ENCODE measurements at places on chromosomes 7 and 10.
A peak's percentile ranks its signal among the peaks of the same experiment; 100 is the strongest.

GRCh38 chr10:81135851-81136250 lies 598.1 kb downstream of the SH2D4B start:
- DNase-seq, result no peak

GRCh38 chr10:1044964-1045363 lies 4.0 kb downstream of the IDI1 start:
- no peak for DNase-seq

DNA sequence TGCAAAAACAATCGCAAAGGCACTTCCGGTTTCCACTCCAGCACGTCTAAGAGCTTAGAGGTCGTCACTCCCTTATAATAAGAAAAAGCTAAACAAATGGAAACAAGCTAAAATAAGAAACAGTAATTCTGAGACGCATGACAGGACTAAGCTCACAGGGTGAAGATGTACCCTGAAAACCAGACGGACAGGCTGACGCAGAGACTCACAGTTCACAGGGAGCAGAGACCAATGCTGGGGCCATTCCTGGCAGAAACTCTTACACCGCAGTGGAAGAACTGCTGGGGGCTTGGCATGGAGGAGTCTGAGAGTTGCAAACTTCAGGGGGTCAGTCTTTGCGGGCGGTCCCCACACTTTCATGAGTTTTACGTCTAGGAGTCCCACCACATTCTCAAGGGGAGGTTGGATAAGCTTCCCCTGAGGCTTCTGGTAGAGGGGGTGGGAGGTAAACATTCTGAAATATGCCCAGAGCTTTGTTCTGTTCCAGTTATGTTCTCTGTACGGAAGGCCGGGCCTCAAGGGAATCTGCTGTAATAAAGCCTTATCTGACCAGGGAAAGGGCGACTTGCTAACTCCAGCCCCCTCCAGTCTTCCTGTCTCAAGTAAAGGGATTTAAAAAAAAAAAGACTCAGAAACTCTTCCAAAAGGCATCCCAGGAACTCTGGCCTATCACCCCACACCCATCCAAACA lies 47.8 kb downstream of the BRI3 start:
- DNase-seq, result no peak

DNA sequence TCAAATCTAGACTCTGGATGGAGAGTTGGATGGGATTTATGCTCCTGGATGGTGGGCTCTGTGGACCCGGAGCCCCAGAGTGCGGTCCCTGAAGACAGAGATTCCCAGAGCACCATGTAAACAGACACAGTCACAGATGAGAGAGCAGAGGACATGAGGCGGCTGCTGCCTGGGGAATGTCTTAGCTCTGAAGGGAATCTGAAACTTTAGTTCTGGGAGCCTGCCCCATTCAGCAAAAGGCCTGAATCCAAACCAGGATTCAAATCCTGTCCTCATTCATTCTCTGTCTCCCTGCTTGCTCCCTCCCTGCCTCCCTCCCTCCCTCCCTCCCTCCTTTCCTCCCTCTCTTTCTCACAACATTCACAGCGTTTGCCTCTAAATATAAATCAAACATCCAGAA lies 49.5 kb upstream of the CALD1 start:
- no peak for DNase-seq

GRCh38 chr7:127819975-127820731 lies 168.2 kb downstream of the SND1 start:
- no peak for DNase-seq

DNA sequence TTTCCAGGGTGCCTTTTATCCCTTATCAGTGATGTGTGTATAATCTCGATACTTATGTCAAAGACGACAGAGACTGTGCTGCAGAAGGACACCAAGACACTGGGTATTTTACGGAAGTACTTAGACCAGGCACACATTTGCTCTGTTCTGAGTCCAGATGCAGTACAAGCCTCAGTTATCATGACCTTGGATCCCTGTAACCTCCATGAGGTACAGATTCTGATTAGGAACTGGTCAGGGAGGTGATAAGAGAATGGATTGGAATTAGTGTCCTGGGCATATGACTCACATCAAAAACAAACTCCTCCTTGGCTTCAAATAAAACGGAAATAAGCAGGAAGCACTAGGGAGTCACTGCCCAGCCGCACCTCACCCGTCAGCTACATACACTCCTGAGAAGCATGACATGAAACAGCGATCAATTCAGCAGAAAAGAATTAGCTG lies 146.5 kb downstream of the SFMBT2 start:
- DNase-seq, result no peak

- no peak for DNase-seq
These were observed 55.9 kb upstream of the EMX2 start for GRCh38 chr10:117486606-117487005.

GRCh38 chr7:28706584-28706983 lies 251.5 kb downstream of the TRIL start:
- no peak for DNase-seq

GRCh38 chr10:31073996-31074721 lies 42.5 kb upstream of the ZNF438 start:
- no peak for DNase-seq

DNA sequence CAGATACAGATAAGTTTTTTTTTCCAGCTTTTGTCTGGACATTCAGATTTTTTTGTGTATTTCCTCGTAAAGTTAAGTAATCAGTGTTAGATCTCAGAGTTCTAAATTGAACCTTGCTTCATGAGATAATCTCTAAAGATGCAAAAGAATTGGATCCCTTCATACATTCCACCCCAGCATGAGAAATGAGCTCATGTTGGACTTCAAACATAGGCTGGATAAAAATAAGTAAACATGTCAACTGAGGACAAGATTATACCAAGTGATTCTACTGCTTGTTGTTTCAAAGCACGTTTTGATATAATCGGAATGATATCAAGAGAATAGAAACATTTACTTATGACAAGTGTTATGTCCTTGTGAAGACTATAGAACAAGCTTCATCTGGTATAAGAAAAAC lies 117.0 kb upstream of the DKK1 start:
- no peak for DNase-seq

- DNase-seq, result no peak
These were observed 144.0 kb upstream of the MKLN1 start for GRCh38 chr7:131183611-131184119.

DNA sequence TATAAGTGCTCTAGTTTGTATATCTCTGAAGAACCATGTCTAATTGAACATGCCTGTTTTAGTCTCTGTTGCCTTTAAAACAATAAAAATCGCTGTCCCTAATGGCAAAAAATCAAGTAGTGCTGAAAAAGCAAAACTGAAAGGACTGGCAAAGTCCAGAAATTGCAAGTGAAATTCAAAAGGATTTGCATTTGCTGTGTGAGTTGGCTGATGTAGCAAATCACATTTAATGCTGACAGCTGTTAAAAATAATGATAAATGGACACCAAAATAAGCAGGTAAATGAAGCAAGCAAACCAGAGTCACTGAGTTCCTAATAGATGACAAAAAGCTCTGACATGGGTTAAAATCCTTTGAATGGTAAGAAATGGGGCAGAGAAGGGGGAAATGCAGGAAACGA lies 874.1 kb downstream of the GRM8 start:
- DNase-seq, result no peak

GRCh38 chr10:33274096-33274785 lies 60.2 kb downstream of the NRP1 start:
- peak; percentile 2 for DNase-seq

GRCh38 chr7:151122276-151122675 lies 36.0 kb downstream of the AGAP3 start:
- no peak for DNase-seq

GRCh38 chr10:83476211-83476610 lies 663.1 kb upstream of the GHITM start:
- no peak for DNase-seq

DNA sequence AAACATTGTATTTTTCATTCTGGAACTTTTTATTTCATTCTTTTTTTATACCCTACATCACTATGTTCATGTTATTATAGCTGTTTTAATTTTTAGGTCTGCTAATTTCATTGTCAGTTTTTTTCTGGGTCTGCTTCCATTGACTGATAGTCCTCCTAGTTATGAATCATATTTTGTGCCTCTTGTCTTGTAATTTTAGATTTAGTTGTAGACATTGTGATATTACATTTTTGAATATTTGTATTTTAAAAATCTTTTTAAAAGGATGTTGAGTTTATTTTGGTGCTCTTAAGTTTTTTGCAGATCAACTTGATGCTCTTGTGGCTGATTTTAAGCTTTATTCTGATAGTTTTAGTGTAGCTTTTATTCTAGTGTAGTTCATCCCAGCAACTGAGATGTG lies 57.6 kb downstream of the BTRC start:
- no peak for DNase-seq

GRCh38 chr10:86317949-86318725 lies 48.5 kb downstream of the GRID1 start:
- DNase-seq, result no peak

DNA sequence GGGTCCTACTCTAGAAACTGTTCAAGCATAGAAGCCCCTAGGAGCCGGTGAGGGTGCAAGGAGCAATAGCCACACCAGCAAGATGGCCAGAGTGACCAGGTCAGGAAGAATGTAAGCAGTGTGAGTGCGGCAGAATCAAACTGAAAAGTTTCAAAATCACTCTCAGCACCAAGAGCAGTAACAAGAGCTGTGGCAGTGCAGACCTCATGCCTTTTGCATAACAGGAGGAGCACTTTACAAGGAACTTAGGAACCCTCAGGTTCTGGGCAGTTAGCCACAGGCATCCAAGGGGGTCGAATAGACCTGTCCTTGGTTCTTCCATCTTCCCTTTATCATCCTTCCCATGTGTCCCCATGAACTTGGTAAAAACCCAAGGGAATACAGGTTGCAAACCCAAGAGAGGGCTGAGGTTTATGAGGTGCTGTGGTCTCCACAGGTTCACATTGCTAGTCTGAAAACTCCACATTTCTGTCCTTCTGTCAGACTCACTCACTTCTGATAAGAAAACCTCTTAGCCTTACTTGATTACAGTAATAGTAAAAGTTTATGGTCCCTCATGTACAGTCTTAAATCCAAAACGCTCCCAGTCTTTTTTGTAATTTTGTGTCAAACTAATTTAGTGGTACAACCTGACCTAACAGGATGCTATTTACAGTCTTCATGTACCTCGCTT lies 78.4 kb downstream of the PON1 start:
- DNase-seq, result no peak

GRCh38 chr10:103265717-103266329 lies 11.1 kb upstream of the INA start:
- DNase-seq, result no peak

DNA sequence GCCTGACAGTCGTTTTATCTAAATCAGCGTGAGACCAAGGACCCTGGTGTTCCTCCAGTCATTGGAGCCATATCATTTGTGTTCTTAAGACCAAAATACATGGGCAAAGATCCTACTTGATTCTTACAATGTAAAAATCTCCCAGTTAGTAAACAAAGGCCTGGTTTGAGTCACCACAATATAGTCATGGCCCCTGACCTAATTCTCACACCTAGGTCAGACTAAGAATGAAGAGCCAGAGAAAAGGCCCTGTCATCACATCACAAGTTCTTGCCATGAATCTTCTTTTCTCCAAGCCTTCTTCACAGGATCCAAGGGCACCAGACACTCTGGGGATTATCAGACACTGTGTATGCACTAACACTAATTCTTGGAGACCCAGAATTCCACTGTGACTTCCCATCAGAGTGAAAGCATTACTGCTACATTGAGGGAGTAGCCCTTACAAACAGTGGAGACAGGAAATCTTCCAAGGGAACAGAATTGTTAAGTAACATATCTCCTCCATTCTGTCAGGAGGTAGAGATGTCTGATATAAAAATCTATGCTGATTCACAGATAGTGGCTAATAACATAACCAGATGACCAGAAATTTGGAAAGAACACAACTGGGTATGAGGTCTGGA lies 7.6 kb upstream of the ERVW-1 start:
- no peak for DNase-seq

GRCh38 chr7:120989257-120990220 lies 1.0 kb downstream of the CPED1 start:
- DNase-seq, result no peak

DNA sequence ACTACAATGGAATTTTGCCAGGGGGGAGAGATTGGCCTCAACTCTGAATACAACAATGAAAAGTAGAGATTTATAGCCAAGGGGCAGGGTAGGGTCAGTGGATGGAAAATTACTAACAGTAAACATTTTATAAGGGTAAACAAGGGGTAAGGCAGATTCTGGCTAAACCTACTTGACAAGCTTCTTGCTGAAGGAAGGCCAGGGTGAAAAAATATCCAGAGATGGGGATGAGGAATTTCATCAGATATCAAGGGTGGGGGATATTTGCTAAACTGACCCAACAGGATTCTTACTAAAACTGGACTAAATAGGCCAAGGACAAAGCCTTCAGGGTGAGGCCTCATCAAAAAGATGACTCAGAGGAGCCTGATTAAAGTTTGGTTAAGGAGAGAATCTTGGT lies 156.3 kb downstream of the RTKN2 start:
- DNase-seq, result no peak

GRCh38 chr10:43057831-43058340 lies 19.0 kb upstream of the RET start:
- DNase-seq, result no peak

- DNase-seq, result no peak
These were observed 4.5 kb upstream of the TACC2 start for GRCh38 chr10:121984463-121984862.

DNA sequence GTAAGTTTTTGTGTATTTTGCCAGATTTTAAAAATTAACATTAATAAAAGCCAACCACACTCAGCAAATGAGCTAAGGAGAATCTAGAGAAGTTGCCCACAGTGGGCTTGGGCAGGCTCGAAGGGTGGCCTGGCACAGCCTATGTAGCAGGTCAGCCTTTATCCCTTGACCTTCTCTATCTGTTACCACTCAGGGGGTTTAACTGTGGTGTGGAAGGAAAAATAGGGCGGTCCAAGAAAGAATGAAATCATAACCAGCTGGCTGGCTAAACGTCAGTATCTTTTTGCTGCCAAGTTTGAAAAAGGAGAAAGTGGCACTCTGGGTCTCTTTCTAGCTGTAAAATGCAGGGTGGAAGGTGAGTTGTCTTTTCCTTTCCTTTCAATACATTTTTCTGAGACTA lies 130.3 kb upstream of the ASAH2 start:
- DNase-seq, result no peak

GRCh38 chr10:50653142-50653541 lies 29.4 kb upstream of the SGMS1 start:
- DNase-seq, result peak; percentile 6

- no peak for DNase-seq
These were observed 23.2 kb downstream of the POR start for GRCh38 chr7:75937958-75938786.

DNA sequence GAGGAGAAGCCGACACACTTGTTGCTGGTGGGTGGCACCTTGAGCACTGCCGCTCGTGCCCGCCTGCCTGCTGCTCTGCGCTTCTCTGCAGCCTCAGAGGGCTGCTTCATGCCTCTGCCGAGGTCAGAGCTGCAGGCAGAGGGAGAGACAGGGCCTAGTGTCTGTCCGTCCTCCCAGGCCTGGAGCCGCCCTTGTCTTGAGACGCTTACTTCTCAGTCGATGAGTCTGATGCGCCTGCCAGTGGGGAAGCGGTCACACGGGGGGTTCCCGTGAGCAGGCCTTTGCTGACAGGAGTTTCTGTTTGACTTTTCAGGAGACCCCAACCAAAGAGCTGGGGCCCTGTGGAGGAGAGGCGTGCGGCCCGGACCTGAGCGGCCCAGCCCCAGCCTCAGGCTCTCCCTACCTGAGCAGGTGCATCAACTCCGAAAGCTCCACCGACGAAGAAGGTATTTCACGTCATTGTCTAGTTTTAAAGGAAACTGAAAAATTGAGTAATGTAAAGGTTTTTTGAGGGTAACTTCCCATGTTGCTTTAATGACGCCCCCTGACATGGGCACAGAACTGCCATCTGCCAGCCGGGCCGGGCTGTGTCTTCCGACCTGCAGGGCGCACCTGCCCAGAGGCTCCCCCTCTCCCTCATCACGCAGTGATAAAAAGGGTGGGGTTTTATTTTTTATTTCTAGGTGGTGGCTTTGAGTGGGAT lies 7.8 kb upstream of the BHLHA15 start:
- no peak for DNase-seq

- DNase-seq, result no peak
These were observed 99.6 kb upstream of the BTBD16 start for GRCh38 chr10:122171302-122172075.
